ENCODE measurements at places on chromosomes 16 and 17. TPM values are rescaled to one million over a fixed set of nuclear protein-coding genes. Genes with fewer than 3 reads are reported as not detected.
A peak's percentile ranks its signal among the peaks of the same experiment; 100 is the strongest.

The CIITA gene
- polyA plus RNA-seq = 632 TPM

The CES3 gene
- 0.25 TPM for polyA plus RNA-seq

The NHLRC4 gene
- polyA plus RNA-seq = 2.2 TPM

The CES4A gene
- polyA plus RNA-seq = 18.9 TPM

The TP53TG3C gene
- not detected for polyA plus RNA-seq

The KRTAP17-1 gene
- polyA plus RNA-seq = not detected

GRCh38 chr16:10181196-10182162 lies 749 bp downstream of the GRIN2A start:
- DNase-seq = peak; percentile 77
- H3K4me1 ChIP-seq = peaks cover 35% of the 10 kb centered on the region
- no peak overlapping the region for H3K4me3 ChIP-seq
- H3K36me3 ChIP-seq = no peaks in the 10 kb centered on the region

GRCh38 chr16:14409563-14409962 lies 220.5 kb downstream of the PARN start:
- no peak overlapping the region for H3K27ac ChIP-seq
- no peaks in the 10 kb centered on the region for H3K27me3 ChIP-seq
- DNase-seq = no peak
- H3K36me3 ChIP-seq = no peaks in the 10 kb centered on the region
- no peak overlapping the region for H3K4me3 ChIP-seq

DNA sequence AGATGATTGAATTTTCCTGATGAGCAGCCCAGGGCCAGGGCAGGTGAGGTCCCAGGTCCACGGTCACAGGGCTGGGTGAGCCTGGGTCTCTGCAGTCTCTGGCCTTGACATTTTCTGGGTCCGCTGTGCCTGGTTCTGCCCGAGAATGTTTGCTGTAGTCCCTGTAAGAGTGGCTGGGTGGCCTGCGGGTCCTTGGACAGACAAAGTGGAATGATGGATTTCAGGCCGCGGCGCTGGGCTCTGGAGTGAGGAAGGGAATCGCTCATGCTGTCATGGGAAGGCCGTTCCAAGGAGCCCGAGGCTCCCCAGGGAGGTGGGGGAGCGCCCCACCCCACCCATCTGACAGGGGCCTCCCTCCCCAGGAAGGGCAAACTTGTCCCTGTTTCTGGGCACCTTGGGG lies 153.5 kb upstream of the CIBAR2 start:
- peaks cover 15% of the 10 kb centered on the region for H3K27me3 ChIP-seq
- H3K36me3 ChIP-seq = no peaks in the 10 kb centered on the region
- H3K27ac ChIP-seq = no peak overlapping the region
- no peak for DNase-seq

DNA sequence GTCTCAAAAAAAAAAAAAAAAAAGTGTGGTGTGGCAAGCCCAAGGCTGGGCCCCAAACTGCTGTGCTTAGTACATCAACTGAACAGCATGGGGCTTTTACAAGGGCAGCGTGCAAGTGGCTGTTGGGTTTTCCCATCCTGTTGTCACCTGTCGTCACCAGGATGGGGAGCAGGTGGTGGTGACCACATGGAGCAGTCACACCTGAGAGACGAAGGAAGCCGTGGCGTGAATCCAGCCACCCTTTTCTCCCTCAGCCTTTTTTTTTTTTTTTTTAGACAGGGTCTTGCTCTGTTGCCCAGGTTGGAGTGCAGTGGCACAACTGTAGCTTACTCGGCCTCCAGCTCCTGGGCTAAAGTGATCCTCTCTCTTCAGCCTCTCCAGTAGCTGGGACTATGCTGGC lies 4.1 kb upstream of the MRPL58 start:
- no peaks in the 10 kb centered on the region for H3K27me3 ChIP-seq
- H3K4me3 ChIP-seq = no peak overlapping the region

DNA sequence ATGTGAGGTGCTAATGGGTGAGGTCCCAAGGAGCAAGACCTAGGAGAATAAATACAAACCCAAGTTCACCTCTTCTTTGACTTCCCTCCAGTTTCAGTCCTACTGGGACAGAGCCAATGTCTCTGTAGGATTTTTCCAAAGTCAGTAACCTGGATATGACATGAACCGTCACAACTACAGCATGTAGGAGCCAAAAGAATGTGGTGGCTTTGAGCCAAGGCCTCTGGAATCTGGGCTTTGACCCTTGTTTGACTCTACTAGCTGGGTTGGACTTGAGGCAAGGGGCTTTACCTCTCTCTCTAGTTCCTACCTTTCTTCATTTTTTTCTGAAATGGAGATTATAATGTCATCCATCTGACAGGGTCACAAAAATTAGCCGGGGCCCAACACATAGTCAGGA lies 91.4 kb downstream of the CACNG3 start:
- no peaks in the 10 kb centered on the region for H3K4me1 ChIP-seq
- no peaks in the 10 kb centered on the region for H3K36me3 ChIP-seq
- no peak overlapping the region for H3K27ac ChIP-seq
- H3K27me3 ChIP-seq = no peaks in the 10 kb centered on the region
- H3K4me3 ChIP-seq = no peak overlapping the region

- H3K27me3 ChIP-seq = no peaks in the 10 kb centered on the region
- no peaks in the 10 kb centered on the region for H3K36me3 ChIP-seq
- no peak for DNase-seq
- no peak overlapping the region for H3K27ac ChIP-seq
Observed at GRCh38 chr17:79919164-79919585, 79.9 kb upstream of the CBX4 start.

- no peak for DNase-seq
- no peak overlapping the region for H3K4me3 ChIP-seq
- peaks cover 28% of the 10 kb centered on the region for H3K4me1 ChIP-seq
Observed at GRCh38 chr17:4520894-4521600, 22.4 kb downstream of the SPNS2 start.

GRCh38 chr16:57945740-57946138 lies 25.2 kb downstream of the CNGB1 start:
- DNase-seq = no peak
- no peaks in the 10 kb centered on the region for H3K4me1 ChIP-seq
- H3K36me3 ChIP-seq = no peaks in the 10 kb centered on the region

- H3K4me1 ChIP-seq = no peaks in the 10 kb centered on the region
- peaks cover 4% of the 10 kb centered on the region for H3K27me3 ChIP-seq
- H3K4me3 ChIP-seq = no peak overlapping the region
- no peak overlapping the region for H3K27ac ChIP-seq
- H3K36me3 ChIP-seq = no peaks in the 10 kb centered on the region
Observed at GRCh38 chr16:1182316-1182671, 29.4 kb downstream of the CACNA1H start.

DNA sequence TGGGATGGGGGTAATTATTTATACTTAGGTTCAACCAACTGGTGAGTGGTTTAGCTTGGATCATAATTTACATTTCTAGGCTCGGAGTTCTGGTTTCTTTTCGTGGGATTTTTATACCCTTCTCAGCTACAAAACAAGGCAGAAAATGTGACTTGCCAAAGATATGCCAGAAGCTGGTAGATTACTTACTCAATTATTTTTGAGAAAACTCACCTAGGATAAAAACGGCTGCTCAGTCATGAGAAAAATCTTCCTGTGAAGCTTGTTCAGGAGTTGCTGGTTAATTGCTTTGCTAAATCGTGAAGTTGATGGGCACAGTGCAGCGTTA lies 1.1 kb downstream of the NDEL1 start:
- no peak for DNase-seq
- no peaks in the 10 kb centered on the region for H3K27me3 ChIP-seq
- H3K4me1 ChIP-seq = peaks cover 26% of the 10 kb centered on the region

- peaks cover 6% of the 10 kb centered on the region for H3K36me3 ChIP-seq
- peak overlapping the region; percentile 90 for H3K4me3 ChIP-seq
- no peaks in the 10 kb centered on the region for H3K27me3 ChIP-seq
- DNase-seq = peak; percentile 59
Observed at GRCh38 chr16:81445143-81445961, 744 bp downstream of the CMIP start.

GRCh38 chr17:47204722-47205418 lies 4.3 kb upstream of the MYL4 start:
- no peaks in the 10 kb centered on the region for H3K27me3 ChIP-seq
- no peaks in the 10 kb centered on the region for H3K36me3 ChIP-seq
- H3K4me1 ChIP-seq = peaks cover 81% of the 10 kb centered on the region
- peak; percentile 81 for DNase-seq

Data from B cell (primary cell).